NK-92 treated with Interleukin-12 subunit alpha and Interleukin-12 subunit beta, amount 100 ng/mL, for 24 hours (cell line): ENCODE measurements at places on chromosomes 7 and 10.

DNA sequence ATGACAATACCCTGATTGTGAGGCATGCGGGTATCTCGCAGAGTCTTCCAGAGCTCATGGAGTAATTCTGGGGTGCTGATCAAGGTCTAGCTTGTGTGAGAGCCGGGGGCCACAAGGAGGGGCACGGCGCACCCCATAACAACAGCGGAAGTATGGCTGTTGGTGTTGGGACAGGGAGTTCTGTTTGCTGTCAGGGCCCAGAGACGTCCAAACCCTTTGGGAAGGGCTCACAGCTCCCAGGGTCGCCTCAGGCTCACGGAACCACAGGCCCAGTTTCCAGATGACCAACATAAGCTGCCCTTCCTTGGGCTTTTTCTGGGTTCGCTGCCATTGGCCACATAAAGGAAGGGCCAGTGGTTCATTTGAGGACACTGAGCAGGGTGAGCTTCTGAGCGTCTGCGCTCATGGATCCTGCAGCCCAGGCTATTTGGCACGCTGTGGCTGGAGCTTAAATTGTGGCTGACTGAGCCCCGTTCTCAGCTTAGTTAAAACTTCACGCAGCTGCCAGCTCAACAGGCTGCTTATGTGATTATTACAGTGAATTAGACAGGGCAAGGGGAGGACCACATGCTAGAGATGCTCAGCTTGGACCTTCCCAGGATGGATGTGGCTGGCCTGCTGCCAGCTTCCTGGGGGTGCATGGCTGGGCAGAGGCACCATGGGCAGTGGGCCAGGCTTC lies 92.3 kb downstream of the DNAJB6 start:
- DNase-seq, result no peak

- DNase-seq, result no peak
These were observed 86.7 kb upstream of the GNAI1 start for GRCh38 chr7:80047856-80048459.

GRCh38 chr10:26215935-26216584 lies 514 bp upstream of the GAD2 start:
- no peak for DNase-seq

- no peak for DNase-seq
These were observed 49.8 kb downstream of the CARD11 start for GRCh38 chr7:2993868-2994267.

DNA sequence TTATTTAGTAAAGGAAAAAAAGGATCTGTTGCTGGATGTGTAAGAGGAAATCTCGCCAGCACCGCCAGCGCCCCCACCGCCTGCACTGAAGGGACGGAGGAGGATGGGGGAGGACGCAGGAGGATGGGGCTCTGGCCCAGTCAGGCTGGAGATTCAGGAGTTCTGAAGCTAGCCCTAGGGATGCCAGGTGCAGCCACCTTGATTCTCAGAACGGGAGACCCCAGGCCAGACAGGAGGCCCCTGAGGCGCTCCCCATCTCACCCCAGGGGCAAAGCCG lies 1.3 kb downstream of the CAMK2B start:
- DNase-seq, result no peak

DNA sequence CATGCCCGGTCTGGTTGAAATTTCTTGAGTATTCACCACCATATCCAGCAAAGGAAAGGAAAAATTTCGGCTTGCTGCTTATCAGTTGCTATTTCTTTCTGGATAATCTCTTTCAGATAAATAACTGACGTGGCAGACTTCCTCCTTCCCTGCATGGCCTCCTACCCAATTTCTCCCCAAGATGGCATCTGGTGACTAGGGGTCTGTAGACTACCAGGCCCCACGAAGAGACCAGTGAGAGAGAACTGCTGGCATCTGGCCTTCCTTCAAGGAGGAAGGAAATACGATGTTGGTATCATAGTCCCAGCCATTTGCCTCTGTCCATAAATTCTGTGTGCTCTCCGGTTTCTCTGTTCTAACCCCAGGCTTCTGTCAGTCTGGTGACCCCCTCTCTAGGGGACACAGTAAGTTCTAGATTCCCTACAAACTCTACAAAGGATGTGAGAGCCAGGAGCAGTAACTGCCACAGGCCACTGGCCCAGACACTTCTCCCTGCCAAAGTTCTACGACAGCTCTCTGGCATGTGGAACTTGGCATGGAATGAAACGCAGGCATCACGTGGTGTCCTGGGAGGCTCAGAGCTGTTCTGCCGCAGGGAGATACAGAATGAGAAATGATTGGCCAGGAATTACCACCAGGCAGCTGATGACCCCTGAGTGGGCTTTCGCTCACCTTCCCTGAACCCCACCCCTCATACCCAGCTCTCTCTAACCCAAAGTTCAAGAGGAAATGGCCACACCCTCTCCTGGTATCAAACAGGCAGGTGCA lies 30.0 kb upstream of the MSRB2 start:
- no peak for DNase-seq

- DNase-seq, result no peak
These were observed 87.0 kb downstream of the DIP2C start for GRCh38 chr10:602391-603005.

GRCh38 chr7:139702313-139702731 lies 75.5 kb downstream of the HIPK2 start:
- no peak for DNase-seq

DNA sequence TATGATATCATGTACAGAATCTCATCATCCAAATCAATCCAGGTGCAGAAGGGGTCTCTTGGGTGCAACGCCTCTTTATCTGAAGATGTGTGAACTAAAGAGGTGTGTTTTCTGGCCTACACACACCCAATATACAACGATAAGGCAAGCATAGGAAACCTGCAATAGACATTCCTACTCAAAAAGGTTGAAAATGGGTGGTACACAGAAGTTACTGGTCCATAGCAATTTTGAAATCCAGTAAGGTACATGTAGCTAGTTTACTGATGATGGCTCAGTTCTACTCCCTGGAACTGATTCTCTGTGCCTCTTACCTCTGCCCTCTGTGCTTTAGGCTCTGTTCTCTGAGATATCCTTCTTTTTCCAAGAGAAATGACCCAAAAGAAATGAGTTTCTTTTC lies 22.2 kb upstream of the CCDC3 start:
- no peak for DNase-seq

DNA sequence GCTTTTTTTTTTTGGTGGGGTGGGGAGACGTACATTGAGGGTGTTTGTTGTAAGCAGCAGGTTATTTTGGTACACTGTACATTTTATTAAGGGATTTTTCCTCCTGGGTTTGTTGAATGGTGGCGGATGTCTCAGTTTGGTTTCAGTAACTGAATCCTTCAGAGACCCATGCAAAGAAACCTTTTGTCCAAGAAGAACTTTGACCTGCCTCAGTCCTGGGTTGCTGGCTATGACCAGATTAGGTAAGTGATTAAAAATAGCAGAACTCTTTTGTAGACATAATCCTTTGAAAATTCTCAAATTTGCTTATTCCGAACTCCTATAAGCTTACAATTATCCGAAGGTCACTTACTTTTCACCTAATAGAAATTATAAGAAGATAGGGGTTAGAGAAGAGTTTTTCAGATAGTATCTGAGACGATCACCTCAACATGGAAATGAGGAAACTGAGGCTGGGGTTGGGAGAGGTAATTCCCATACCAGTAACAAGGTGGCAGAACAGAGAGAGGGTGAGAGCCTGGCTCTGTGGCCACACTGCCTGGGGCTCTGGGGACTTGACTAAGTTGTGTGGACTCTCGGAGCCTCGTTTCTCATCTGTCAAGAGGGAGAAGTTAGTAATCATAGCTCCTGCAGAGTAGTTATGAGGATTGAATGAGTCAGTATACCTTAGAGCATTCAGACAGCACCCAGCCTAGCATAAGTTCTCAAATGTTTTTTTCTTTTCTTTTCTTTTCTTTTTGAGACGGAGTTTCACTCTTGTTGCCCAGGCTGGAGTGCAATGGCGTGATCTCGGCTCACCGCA lies 87.4 kb downstream of the CCNY start:
- no peak for DNase-seq

DNA sequence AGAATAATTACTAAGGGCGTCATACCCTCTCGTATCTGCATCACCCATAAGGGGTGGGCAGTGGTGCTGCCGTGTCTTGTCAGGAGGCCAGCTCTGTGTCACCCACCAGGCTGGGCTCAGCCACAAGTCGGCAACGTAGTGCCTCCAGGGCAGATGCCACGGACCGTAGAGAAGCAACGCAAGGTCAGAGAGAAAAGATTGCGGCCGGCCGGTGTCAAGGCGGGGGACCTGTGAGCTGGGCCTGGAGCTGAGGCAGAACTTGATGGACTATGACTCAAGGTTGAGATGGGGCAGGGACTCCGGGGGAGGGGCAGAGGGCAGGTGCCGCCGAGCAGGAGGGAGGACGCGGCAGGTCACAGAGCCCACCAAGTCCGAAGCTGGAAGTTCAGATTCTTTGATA lies 29.5 kb downstream of the FOXK1 start:
- DNase-seq, result no peak

GRCh38 chr7:99791667-99792369 lies 7.8 kb upstream of the CYP3A4 start:
- no peak for DNase-seq

DNA sequence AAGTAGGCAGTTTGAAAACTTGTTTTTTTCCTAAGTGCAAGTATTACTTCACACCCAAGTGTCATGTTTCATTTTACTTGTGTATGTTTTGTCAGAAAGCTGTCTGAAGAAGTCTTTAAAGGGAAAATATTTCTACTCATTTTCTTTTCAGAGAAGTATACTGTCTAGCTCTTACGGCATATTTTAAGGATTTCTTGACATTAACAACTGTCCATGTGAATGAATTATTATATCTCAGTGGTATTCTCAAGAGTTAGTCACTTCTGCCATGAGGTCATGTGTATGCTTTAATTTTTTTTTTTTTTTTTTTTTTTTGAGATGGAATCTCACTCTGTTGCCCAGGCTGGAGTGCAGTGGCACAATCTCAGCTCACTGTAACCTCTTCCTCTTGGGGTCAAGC lies 229.5 kb downstream of the BICC1 start:
- DNase-seq, result no peak

DNA sequence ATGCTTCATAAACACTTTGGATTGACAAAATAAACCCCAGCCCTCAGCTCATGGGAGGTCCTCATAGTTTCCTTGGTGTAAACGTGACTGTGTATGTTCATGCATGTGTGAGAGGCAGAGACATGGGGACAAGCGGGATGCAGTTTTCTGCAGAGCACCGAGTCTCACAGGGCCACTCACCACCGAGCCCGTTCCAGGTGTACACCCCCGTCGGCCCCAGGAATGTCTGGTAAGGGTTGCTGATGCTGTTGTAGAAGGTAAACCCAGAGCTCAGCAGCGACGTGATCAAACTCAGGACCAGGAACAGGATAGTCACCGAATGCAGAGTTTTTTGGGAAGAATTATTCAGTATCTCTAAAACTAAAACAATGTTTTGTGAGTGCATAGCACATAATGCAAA lies 9.2 kb downstream of the CLRN3 start:
- no peak for DNase-seq

DNA sequence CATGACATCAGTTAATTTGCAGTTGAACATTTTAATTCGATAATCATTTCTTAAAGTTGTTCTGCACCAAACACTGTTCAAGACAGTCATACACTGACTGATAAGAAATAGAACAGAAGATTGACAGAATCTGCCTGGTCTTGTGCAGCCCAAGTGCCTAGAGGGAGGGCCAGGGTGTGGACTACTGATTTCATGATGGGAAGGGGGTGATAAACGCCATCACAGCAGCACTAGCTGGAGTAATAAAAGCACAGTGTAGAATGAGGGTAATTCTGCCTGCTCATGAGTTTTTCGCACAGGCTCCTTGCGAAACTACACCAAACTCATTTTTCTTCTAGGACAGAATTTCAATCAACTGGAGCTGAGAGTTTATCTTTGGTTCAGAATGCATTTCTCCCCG lies 270.1 kb downstream of the ARL4A start:
- DNase-seq, result no peak
